Stromal cell of bone marrow (primary cell): ENCODE measurements at places on chromosomes 1 and 21.

DNA sequence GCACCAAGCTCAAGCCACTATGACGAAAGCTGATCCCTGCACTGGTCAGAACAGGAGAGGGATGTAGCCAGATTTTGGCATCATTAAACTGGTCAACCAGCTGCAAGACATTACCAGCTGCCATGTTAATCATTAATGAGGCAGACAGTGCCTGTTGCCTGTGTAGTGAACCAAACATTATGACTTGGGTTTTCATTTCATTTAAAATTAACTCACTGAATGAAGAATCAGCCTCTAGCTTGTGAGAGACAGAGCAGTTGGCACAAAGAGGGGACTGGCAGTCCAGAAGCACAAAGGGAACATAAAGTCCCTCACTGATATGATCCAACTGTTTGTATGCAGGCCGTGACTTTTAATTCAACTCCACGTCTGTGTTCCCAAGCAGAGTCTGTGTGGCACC lies 318.9 kb downstream of the SEC16B start:
- DNase-seq = no peak

DNA sequence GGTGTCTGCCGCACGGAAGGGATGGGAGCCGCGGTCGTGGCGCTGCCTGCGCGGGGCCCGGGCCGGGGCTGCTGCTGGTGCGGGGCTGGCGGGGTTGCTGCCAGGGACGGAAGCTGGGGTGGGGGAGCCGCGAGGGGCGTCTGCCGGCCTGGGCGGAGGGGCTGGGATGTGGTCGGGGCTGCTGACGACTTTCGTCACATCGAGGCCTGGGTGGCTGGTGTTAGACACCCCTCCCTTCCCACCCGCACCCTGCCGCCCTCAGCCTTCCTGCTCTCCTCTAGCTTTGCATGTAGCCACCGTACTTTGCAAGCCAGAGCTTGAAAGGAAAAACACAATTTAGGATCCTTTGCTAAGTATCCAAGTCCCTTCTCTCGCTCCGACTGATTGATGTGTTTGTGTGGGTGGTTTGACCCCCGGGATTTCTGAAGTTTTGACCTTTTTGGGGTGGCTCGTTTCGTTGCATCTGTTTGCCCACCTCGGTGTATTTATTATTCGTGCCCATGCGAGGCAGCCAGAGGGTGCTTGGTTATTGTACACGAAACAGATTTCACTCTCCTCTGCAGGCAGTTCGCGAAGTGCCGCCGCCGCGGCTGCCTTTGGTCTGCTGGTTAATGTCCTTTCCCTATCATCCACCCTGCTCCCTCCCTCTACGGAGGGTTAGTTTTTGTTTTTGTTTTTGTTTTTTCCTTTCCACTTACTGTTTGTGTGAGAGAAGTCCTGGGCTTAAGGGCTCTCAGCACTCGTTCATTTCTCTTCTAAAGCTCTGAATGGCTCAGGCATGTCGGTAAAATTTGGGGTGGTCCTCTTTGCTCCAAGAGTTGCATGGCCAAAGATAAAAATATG lies 868 bp downstream of the C1orf21 start:
- no peak for DNase-seq

DNA sequence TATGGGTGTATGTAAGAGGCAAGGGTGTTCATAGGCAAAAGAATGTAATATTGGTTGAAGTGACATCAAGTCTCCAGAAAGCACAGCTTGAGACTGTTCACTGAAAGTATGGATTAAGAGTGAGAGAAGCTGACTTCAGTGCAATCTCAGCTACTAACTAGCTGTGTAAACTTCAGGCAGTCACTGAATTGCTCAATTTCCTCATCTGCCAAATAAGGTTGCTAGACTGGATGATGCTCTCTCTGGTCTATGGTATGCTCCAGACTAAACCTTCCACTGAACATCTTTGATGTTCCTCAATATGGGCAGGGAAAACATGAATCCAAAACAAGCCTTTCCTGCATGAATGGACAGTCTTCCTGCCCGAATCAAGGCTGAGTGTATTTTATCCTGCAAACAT lies 111.8 kb upstream of the USH2A start:
- DNase-seq = no peak

DNA sequence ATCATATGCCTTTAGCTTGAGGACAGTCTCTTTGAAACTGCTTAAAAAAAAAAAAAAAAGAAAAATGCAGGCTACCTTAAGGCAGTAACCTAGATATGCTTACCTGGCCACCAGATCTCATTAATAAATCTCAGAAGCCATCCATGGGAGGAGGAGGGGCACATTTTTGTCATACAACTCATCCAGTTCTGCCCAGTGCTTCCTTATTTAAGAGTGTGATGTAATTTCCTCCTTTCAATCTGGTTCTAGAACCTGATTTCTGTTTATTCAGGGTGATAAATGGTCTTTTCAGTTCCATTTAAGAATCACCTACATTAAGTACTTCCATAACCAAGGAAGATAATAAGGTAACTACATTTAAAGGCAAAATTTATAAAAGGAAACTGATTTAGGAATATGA lies 6.1 kb downstream of the ERRFI1 start:
- DNase-seq = no peak

GRCh38 chr1:234238060-234238459 lies 135.2 kb upstream of the COA6 start:
- no peak for DNase-seq

- DNase-seq = peak; percentile 55
Measured at GRCh38 chr1:182789138-182790076, at the start of gene NPL. NPL (plus strand) TSS chr1:182789773; CDS start chr1:182794372, 4,599 bp downstream.

DNA sequence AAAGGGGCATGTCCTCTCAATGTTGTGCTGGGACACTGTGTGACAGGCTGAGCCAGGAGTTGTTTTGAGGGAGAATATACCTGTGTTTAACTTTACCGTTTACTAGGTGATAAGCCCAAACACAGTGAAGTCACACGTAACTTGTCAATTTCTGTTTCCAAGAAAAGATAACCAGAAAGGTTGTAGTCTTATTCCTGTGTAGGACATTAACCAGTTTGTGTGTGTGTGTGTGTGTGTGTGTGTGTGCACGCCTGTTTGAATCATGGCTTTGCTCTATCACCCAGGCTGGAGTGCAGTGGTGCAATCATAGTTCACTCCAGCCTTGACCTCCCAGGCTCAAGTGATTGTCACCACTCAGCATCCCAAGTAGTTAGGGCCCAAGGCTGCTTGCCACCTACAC lies 83.6 kb downstream of the MRPS6 start:
- no peak for DNase-seq

GRCh38 chr1:183609313-183609712 lies 19.1 kb upstream of the NCF2 start:
- DNase-seq = peak; percentile 85

GRCh38 chr1:185377831-185378230 lies 60.8 kb upstream of the IVNS1ABP start:
- no peak for DNase-seq

DNA sequence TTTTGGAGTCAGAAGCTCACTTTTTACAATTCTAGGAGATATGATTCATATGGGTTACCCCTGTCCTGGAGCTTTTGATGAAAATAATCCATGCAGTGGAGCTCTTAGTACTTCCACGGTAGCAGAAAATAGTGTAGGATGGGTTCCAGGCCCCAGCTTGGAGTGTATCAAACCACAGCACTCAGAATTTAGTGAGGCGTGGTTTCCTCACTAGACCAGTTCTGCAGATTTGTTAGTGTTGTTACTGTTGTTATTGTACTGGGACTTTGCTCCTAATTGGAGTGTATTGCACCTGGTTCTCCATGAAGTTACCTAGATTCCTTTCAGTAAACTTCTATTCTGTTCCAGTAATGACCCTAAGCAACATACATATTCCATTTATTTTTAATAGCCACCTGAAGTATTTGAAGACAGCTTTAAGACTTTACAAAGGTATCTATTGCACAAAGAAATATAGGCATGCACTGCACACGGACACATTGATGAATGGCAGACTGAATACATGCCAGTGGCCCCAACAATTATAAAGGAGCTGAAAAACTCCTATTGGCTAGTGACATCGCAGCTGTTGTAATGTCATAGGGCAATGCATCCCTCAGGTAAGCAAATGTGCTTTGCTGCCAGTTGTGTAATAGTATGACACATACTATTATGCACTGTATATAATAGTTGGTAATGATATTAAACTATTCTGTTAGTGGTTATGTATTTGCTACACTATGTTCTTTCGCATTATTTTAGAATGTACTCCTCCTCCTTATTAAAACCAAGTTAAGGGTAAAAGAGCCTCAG lies 1058.0 kb downstream of the KCNT2 start:
- DNase-seq = no peak

- DNase-seq = no peak
Measured at GRCh38 chr21:39221282-39221996, 38.2 kb upstream of the PSMG1 start.

GRCh38 chr1:212368073-212368484 lies 46.6 kb downstream of the PACC1 start:
- DNase-seq = peak; percentile 52

- no peak for DNase-seq
Measured at GRCh38 chr1:170218257-170218650, 72.5 kb downstream of the NTMT2 start.

GRCh38 chr1:192809307-192810252 lies 741 bp downstream of the RGS2 start:
- peak; percentile 39 for DNase-seq

DNA sequence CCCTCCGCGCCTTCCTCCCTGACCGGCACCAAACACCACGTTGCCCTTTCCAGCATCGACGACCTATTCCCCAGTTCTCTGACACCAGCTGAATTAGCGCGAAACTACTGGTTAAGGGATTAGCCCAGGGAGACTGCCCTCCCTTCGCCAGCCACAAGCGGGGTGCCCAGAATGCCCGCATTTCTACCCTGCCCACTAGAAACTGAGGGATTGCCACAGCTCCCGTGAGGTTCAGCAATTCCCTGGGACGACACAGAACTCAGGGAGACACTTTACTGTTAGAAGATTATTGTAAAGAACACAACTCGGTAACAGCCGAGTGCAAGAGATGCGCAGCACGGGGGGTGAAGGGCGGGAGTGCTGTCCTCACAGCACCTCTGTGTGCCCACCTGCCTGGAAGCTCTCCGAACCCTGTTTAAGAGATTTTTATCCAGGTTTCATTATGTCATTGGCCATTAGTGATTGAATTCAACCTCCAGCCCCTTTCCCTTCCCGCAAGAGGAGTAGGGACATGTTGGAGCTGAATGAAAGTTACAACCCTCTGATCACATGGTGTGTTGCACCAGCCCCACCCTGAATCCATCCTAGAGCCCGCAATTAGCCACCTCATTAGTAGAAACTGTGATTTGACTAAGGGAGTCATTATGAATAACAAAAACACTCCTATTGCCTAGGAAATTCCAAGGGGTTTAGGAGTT lies 15.8 kb upstream of the RIPPLY3 start:
- no peak for DNase-seq

- peak; percentile 76 for DNase-seq
Measured at GRCh38 chr1:112716133-112716720, 1.1 kb upstream of the PPM1J start.

- no peak for DNase-seq
Measured at GRCh38 chr1:82299056-82299455, 498.3 kb downstream of the ADGRL2 start.

GRCh38 chr1:25757846-25758185 lies 42.2 kb upstream of the SELENON start:
- DNase-seq = no peak

- no peak for DNase-seq
Measured at GRCh38 chr1:11906870-11907269, 19.4 kb downstream of the KIAA2013 start.

- DNase-seq = no peak
Measured at GRCh38 chr1:208793861-208794345, 549.7 kb upstream of the PLXNA2 start.

DNA sequence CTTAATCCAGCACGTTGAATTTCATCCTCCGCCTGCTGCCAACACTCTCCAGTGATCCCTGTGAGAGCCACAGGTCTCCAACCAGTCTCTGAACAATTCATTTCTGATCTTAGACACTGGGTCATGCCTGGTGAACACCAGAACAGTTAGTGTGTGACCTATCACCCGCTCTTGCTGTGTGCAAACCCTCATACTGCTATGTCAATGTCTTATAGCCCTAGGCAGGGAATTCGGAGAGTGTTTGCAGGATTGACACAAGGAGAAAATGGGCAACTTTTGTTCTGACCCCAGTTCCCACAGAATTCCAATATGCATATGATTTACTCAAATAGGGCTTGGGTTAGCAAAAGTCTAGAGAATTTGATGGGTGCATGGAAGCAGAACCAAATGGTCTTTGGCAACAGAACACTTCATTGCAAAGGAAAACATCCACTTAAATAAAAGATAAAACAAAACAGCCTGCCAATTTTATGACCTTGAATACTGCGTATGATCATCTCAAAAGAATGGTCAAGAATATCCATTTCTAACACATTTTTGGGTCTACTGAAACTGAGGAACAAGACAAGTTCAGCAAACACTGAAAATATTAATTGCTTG lies 23.0 kb upstream of the GUCA2B start:
- no peak for DNase-seq

- no peak for DNase-seq
Measured at GRCh38 chr1:212228591-212229119, 56.6 kb upstream of the PPP2R5A start.

DNA sequence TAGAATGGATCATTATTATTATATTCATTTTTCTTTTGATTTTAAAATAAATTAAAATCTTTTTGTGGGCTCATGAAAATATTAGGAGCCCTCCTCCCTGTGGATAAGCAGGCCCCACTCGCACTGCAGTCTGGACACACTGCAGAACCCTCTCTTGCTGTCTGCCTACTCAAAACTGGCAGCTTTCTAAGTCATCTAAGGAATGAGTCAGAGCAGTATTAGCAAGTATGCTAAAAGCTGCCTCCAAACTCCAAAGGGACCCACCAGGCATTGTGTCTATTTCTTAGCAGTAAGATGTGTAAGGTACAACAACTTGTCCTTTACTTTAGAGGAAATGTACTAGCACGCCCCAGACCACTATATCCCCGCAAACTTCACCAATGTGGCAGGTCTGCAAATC lies 108.8 kb downstream of the SYF2 start:
- DNase-seq = peak; percentile 25

DNA sequence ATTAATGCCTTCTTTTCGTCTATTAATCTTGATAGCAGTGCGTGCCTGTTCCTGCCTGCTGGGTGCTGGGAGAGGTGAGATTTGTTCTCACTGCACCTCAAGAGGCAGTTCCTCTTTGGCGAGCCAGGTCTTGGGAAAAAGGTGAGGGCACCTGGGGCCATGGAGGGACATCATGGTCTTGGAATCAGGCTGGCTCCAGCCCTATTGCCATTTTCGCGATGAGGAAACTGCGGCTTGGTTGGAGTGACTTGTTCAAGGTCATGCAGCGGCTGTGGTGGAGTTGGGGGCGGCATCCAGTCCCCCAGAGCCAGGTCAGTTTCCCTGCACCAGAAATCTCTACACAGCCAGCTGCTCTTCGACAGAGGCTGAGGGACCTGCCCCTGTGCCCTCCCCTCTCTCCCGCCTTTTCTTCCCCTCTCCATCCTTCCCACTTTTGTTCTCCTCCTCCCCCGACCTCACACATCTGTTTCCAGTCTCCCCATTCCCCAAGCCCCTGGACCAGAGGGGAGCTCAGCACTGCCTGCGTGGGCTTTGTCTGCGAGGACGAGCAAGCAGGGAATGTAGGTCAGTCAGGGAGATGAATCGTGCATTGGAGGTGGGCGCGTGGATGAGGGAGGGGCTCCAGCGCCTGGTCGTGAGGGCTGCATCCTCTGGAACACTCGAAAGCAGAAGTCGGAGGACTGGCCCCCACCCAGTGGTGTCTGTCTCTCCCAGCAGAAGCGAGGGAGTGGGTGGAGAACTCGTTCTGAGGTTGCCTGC lies 135.1 kb downstream of the ACTL8 start:
- DNase-seq = no peak
